Fibroblast of skin of left quadriceps (primary cell): ENCODE measurements at places on chromosomes 16 and 17.

DNA sequence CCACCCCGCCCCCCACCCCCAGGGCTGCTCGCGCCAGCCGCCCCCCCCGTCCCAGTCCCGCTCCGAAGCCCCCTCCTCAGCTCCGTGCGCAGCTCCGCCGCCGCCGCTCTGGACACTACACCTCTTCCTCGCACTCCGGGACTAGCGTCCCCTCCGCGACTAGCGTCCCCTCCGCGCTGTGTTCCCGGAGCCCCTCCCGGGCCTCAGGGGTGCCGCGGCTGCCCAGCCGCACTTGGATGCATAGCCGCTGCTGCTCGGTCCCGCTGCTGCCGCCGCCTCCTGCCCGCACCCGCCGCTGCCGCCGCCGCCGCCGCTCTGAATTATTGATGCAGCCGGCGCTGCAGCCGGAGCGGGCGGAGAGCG lies at the start of gene CBLN1:
Gene CBLN1 (minus strand): TSS at position 359 of the 363 bp plus-strand sequence. CDS start 373 bp downstream, outside the sequence.
- no peak for DNase-seq

DNA sequence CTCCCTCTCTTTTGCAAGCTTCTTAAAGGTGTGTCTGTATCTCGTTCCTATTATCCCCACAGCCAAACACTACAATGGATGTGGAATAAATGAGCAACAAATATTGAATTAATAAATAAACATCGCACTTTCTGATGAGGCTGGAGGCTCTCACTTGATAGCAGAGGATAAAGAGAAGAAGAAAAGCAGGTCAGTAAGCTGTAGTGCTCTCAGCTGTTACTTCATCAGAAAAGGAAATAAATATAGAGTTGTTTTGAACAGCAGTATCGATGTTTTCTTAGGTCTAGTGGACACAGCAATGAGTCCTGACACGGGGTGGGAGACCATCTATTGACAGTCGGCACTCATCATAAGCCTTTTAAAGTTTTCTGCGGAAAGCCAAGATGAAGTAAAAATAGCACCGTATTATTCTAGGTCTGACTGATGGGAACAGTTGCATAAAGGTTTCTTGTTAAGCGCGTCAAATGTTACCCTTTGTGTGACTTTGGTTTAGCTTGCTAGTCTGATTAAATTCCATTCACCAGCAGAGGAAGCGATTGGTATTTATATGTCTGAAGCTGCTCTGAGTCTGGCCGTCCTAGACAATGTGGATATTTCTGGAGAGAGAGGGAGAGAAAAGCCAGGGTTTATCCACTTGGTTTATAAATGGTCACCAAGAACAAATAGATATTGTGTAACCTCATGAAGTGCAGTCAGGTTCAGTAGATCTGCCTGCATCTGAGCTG lies 646.1 kb downstream of the CDH11 start:
- DNase-seq = no peak

- DNase-seq = no peak
Measured at GRCh38 chr17:39364236-39365025, 37.0 kb downstream of the FBXL20 start.

- no peak for DNase-seq
Measured at GRCh38 chr17:32835291-32835761, 41.6 kb downstream of the MYO1D start.

GRCh38 chr16:6574146-6574545 lies 758.5 kb upstream of the RBFOX1 start:
- no peak for DNase-seq

DNA sequence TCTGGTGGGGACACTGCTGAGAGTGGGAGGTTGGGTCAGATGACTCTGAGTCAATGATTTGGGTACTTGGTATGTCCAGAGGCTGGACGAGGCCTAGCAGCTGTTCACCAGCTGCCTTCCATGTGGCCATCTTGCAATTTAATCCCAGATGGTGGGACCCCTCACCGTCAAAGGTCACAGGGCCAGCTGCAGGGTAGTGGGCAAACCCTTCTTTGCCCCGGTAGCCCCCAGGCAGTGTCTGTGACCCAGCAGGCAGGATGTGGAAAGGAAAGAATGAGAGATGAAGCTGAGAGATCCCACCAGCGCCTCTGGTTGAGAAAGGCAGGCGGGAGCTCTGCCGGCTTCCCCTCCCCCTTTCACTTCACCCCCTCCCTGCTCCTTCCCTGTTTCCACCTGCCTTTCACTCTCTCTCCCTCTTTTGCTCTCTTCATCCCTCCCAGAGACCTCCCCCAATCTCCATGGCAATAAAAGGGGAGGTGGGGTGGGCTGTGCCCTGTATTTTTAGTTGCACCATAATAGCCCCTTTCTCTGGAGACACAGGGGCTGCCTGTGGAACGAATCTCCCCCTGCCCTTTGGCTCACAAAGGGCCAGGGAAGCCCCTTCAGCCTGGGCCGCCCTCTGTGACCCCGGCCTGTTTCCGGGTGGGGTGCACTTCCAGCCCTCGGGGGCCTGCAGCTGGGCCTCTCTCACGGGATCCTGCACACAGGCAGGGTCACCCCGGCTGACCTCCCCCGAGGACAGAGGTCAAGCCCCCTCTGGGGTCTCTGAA lies 20.2 kb downstream of the CDK5RAP3 start:
- DNase-seq = no peak

GRCh38 chr16:89172528-89173173 lies 1.1 kb downstream of the CDH15 start:
- no peak for DNase-seq

GRCh38 chr17:79865351-79866210 lies 26.3 kb upstream of the CBX4 start:
- no peak for DNase-seq

GRCh38 chr16:49395021-49395420 lies 21.4 kb downstream of the C16orf78 start:
- no peak for DNase-seq

GRCh38 chr16:89040391-89040790 lies 53.3 kb upstream of the ACSF3 start:
- DNase-seq = no peak

- no peak for DNase-seq
Measured at GRCh38 chr17:79304884-79305283, 230.3 kb downstream of the ENGASE start.

DNA sequence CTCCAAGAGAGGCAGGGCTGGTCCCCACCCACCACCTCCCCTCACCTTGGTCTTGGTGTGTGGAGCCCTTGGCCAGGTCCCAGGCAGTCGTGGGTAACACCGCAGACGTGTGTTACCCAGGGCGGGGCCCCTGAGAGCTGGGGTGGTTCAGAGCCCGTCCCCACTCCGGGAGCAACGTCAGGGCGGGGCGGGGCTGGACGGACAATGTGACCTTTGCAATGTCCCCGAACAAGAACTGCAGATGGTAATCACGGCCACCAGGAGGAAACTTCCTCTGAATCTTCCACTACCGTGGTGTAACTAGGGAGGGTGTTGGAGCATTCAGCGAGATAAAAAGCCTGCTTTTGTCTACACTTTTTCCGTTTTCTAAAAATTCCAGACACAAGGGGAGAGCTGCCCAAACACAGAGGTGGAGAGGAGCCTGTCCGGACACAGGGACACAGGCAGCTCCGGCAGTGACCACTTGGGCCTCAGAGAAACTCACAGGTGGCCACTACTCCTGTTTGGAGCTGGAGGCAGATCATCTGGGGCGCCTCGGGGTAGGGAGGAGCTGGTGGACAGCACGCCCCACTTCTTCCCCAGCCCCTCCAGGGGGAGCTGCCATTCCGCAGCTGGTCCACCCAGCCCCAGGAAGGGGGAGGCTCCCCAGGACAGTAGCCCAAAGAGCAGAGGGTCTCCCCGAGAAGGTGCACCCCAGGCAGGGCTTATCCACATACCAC lies 14.2 kb upstream of the SLC38A10 start:
- no peak for DNase-seq

- DNase-seq = no peak
Measured at GRCh38 chr16:17440131-17440530, 30.6 kb downstream of the XYLT1 start.

- DNase-seq = no peak
Measured at GRCh38 chr17:74525781-74526288, 5.4 kb downstream of the CD300LB start.

GRCh38 chr16:57732037-57732436 lies 3.5 kb upstream of the KATNB1 start:
- peak; percentile 1 for DNase-seq
